Aorta (tissue), 5 donors: ENCODE measurements at places on chromosomes 13 and 19. TPM values are rescaled to one million over a fixed set of nuclear protein-coding genes. Genes with fewer than 3 reads are reported as not detected.
A peak's percentile ranks its signal among the peaks of the same experiment; 100 is the strongest.

The DIAPH3 gene
- total RNA-seq = 7.5 TPM

The IFNL1 gene
- not detected for total RNA-seq

The CKM gene
- not detected for total RNA-seq

The FCAR gene
- total RNA-seq = 2.0 TPM

The CD22 gene
- 3.1 TPM for total RNA-seq

The NLRP7 gene
- total RNA-seq = not detected

The PTPRH gene
- total RNA-seq = 1.9 TPM

The ADAMTSL5 gene
- 18.2 TPM for total RNA-seq

The ZNF730 gene
- 0.84 TPM for total RNA-seq

The MAMSTR gene
- 3.7 TPM for total RNA-seq

The FTL gene
- total RNA-seq = 3,184 TPM

DNA sequence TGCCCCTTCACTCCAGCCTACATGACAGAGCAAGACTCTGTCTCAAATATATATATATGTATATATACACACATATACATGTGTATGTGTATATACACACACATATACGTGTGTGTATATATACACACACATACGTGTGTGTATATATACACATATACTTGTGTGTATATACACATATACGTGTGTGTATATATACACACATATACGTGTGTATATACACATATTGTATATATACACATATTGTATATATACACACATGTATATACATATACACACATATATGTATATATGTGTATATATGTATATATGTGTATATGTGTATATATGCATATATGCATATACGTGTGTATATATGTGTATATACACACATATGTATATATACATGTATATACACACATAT, 173.3 kb downstream of the GPC5 start:
- H3K4me1 ChIP-seq = no peaks in the 10 kb centered on the region
- no peaks in the 10 kb centered on the region for H3K27me3 ChIP-seq
- H3K36me3 ChIP-seq = no peaks in the 10 kb centered on the region
- no peak for DNase-seq
- no peak overlapping the region for H3K27ac ChIP-seq
- H3K4me3 ChIP-seq = no peak overlapping the region

GRCh38 chr19:23222998-23223652, 27.1 kb downstream of the ZNF724 start:
- no peaks in the 10 kb centered on the region for H3K4me1 ChIP-seq
- no peak overlapping the region for H3K27ac ChIP-seq
- no peak for DNase-seq
- no peaks in the 10 kb centered on the region for H3K36me3 ChIP-seq

DNA sequence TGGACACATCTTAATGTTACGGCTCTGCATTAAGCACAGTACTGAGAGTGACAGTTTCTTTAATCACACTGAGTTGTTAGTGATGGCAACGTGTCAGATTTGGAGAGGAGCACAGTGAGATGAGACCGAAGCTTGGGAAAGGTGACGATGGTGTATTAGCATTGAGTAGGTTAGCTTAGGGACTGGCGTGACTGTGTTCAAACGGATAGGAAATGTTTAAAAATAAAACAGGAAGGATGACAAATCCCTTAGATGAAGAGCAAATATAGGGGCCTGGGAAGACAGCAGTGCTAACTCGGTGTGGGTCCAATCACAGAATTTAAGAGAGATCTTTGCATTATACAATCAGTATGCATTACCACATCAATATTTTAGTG, 384.3 kb downstream of the HS6ST3 start:
- H3K27ac ChIP-seq = no peak overlapping the region
- no peak overlapping the region for H3K4me3 ChIP-seq
- H3K27me3 ChIP-seq = no peaks in the 10 kb centered on the region
- H3K36me3 ChIP-seq = no peaks in the 10 kb centered on the region
- no peak for DNase-seq

- H3K4me3 ChIP-seq = no peak overlapping the region
- no peaks in the 10 kb centered on the region for H3K27me3 ChIP-seq
- DNase-seq = no peak
- no peaks in the 10 kb centered on the region for H3K4me1 ChIP-seq
Measured at GRCh38 chr19:43610493-43610892, 1.4 kb upstream of the SRRM5 start.

GRCh38 chr19:46295401-46296201, 1.2 kb upstream of the HIF3A start:
- H3K4me3 ChIP-seq = no peak overlapping the region
- no peak for DNase-seq
- H3K4me1 ChIP-seq = no peaks in the 10 kb centered on the region
- no peaks in the 10 kb centered on the region for H3K36me3 ChIP-seq
- H3K27me3 ChIP-seq = no peaks in the 10 kb centered on the region
- no peak overlapping the region for H3K27ac ChIP-seq

DNA sequence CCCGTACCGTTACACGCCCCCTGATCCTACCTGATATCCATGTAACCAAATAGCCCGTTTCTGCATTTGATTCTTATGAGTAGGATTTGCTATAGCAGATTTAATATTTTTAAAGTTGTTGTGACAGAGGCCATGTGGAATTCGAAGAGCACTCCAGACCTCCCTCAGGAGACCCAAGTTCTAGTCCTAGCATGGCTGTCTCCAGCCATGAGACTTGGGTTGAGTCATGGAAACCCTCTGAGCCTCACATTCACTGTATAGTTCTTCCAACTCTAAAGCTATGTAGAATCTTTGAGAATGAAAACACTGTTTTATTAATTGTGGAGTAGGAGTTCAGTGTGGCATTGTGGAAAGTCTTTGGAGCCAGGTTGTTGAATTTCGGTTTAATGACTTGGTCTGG, 8.0 kb upstream of the GPR183 start:
- no peaks in the 10 kb centered on the region for H3K27me3 ChIP-seq
- H3K36me3 ChIP-seq = no peaks in the 10 kb centered on the region
- H3K27ac ChIP-seq = no peak overlapping the region
- no peak overlapping the region for H3K4me3 ChIP-seq
- peaks cover 3% of the 10 kb centered on the region for H3K4me1 ChIP-seq
- no peak for DNase-seq

GRCh38 chr19:4991996-4992698, 23.2 kb downstream of the KDM4B start:
- H3K27me3 ChIP-seq = no peaks in the 10 kb centered on the region
- H3K27ac ChIP-seq = no peak overlapping the region
- H3K4me3 ChIP-seq = no peak overlapping the region
- DNase-seq = no peak
- no peaks in the 10 kb centered on the region for H3K36me3 ChIP-seq
- no peaks in the 10 kb centered on the region for H3K4me1 ChIP-seq

GRCh38 chr19:38441657-38442348, 8.3 kb downstream of the RYR1 start:
- no peak overlapping the region for H3K4me3 ChIP-seq
- no peaks in the 10 kb centered on the region for H3K4me1 ChIP-seq
- no peaks in the 10 kb centered on the region for H3K36me3 ChIP-seq
- H3K27me3 ChIP-seq = no peaks in the 10 kb centered on the region
- H3K27ac ChIP-seq = no peak overlapping the region

DNA sequence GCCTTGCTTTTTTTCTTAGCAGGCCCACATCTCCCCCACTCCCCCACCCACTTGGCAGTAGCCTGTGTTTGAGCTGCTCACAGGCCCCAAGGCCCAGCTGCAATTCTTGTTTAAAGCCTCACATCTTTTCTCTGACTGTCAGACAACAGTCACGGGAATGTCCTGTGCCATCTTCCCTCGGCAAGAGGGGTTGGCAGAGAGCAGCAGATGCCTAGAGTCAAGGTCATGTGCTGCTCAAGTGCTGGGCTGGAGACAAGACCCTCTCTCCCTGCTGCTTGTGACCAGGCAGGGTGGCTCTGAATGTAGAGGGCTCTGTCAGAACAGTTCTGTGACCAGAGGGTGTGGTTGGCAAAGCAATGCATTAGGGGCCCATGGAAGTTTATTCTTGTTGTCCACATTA, 47.4 kb downstream of the BBC3 start:
- no peak overlapping the region for H3K4me3 ChIP-seq
- H3K27ac ChIP-seq = peak overlapping the region; percentile 30
- H3K4me1 ChIP-seq = no peaks in the 10 kb centered on the region
- no peaks in the 10 kb centered on the region for H3K27me3 ChIP-seq
- peaks cover 1% of the 10 kb centered on the region for H3K36me3 ChIP-seq
- no peak for DNase-seq

- no peak overlapping the region for H3K27ac ChIP-seq
- H3K4me3 ChIP-seq = no peak overlapping the region
- no peaks in the 10 kb centered on the region for H3K27me3 ChIP-seq
- no peak for DNase-seq
- no peaks in the 10 kb centered on the region for H3K4me1 ChIP-seq
Measured at GRCh38 chr19:45140533-45140932, 20.2 kb downstream of the NKPD1 start.

DNA sequence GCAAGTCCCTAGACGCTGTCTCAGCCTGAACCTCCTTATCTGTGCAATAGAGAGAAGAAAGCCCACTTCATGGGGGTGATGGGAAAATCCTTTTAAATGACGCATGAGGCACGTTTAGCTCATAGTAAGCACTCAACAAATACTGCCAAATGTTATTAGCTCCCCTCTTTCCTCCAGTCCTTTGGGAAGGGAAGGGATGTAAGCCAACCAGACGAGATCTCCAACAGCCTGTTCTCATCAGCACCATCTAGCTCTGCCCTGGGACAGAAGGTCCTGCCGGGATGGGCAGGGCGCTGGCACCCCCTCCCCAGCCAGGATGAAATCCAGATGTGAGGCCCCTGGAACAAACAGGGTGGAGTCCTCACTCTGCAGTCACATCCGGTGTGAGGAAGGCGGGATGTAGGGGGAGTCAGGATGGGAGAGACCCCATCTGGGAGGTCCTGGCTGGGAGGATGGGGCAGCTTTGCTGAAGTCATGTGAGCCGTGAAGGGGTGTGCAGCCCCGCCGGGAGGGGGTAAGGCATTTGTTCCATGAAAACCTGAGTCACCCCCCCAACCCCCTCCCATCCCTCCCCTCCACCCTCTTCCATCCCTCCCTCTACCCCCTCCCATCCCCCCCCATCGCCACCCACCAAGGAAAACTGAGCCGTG, 4.6 kb downstream of the S1PR2 start:
- no peaks in the 10 kb centered on the region for H3K36me3 ChIP-seq
- peak; percentile 79 for DNase-seq
- H3K27ac ChIP-seq = no peak overlapping the region
- no peaks in the 10 kb centered on the region for H3K4me1 ChIP-seq

GRCh38 chr13:27921961-27922882, 2.4 kb downstream of the PDX1 start:
- no peak overlapping the region for H3K4me3 ChIP-seq
- no peak overlapping the region for H3K27ac ChIP-seq
- H3K27me3 ChIP-seq = no peaks in the 10 kb centered on the region
- H3K36me3 ChIP-seq = no peaks in the 10 kb centered on the region
- H3K4me1 ChIP-seq = no peaks in the 10 kb centered on the region
- DNase-seq = no peak

DNA sequence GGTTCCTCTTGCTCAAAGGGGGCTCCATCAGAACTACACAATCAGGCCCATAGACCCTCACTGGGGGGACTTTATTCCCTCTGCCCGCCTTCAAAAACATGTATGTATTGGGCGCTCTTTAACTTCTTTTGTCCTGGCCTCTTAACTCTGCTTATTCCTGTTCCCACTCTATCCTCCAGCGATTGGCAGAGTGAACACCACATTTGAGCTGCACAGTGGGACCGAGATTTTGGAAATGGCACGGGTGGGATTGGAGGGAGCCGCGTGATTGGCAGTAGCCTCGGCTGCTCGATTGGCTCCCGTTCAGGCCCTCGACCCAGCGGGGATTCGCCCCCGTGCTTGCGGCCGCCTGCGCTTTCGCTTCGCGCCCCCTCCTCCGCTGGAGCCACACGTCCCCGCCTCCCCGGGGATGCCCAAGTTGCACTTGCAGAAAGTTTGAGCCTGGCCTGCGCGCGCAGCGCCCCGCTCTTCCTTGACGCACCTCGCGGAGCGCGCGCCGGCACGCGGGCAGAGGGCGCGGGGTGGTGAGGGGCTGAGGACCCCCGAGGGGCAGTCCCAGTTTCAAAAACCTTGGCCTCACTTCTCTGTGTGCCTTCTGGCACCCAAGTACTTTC, at the start of gene ZIC5:
Gene ZIC5, minus strand, starts transcription at position 192 of the 614 bp plus-strand sequence. Its CDS starts 164 bp downstream, at position 28.
- no peak for DNase-seq
- H3K4me3 ChIP-seq = peak within 1 kb of the TSS; percentile 53
- no peaks in the 10 kb centered on the region for H3K36me3 ChIP-seq
- H3K27me3 ChIP-seq = no peaks in the 10 kb centered on the region
- H3K4me1 ChIP-seq = no peaks in the 10 kb centered on the region

GRCh38 chr13:48731001-48731658, 77.4 kb downstream of the CYSLTR2 start:
- no peaks in the 10 kb centered on the region for H3K36me3 ChIP-seq
- no peaks in the 10 kb centered on the region for H3K27me3 ChIP-seq
- no peak overlapping the region for H3K4me3 ChIP-seq

- H3K27me3 ChIP-seq = no peaks in the 10 kb centered on the region
- H3K4me3 ChIP-seq = no peak overlapping the region
- no peak overlapping the region for H3K27ac ChIP-seq
- no peaks in the 10 kb centered on the region for H3K4me1 ChIP-seq
- peak; percentile 93 for DNase-seq
Measured at GRCh38 chr19:49676136-49676783, 811 bp upstream of the PRMT1 start.

- H3K27me3 ChIP-seq = no peaks in the 10 kb centered on the region
- peaks cover 3% of the 10 kb centered on the region for H3K36me3 ChIP-seq
- no peak overlapping the region for H3K4me3 ChIP-seq
Measured at GRCh38 chr19:581399-582111, 8.1 kb upstream of the HCN2 start.

DNA sequence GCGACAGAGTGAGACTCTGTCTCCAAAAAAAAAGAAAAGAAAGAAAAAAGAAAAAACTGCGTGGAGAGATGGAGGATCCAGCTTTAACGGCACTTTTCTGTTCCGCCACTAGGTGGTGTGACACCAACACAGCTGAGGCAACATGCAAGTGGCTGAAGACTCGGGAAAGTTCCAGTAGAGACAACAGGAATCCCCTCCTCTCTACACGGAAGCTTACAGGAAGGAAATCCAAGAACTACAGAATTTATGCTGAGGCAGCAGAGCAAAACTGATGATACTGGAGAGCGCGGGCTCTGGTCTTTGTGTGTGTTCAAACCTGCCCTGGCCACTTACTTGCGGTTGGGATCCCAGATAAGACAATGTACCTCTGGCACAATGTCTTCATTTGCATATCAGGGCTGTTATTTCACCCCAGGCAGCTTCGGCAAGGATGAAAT, 9.9 kb downstream of the RANBP3 start:
- H3K36me3 ChIP-seq = no peaks in the 10 kb centered on the region
- no peaks in the 10 kb centered on the region for H3K4me1 ChIP-seq
- H3K27ac ChIP-seq = no peak overlapping the region
- H3K4me3 ChIP-seq = no peak overlapping the region
- no peaks in the 10 kb centered on the region for H3K27me3 ChIP-seq

DNA sequence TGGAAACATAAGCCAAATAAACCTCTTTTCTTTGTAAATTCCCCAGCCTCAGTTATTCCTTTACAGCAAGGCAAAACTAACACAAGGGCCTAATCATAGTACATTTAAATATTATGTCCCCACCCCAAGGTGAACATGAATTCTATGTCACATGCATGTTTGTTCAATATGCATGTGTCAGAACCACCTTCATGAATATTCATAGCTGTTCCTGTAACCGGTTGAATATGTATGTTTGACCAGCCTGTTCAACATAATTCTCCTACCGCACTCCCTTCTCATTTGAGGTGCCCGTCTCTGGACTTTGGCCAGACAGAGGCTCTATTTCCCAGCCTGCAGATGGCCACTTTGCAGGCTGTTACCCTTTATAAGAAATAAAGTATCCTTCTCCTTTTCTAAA, 769.4 kb upstream of the SLITRK1 start:
- no peaks in the 10 kb centered on the region for H3K27me3 ChIP-seq
- DNase-seq = no peak
- H3K4me3 ChIP-seq = no peak overlapping the region
- no peak overlapping the region for H3K27ac ChIP-seq
- no peaks in the 10 kb centered on the region for H3K36me3 ChIP-seq
